ENCODE measurements at places on chromosomes 13 and 19.

GRCh38 chr19:28554321-28555091, 658.4 kb downstream of the UQCRFS1 start:
- no peak for DNase-seq

DNA sequence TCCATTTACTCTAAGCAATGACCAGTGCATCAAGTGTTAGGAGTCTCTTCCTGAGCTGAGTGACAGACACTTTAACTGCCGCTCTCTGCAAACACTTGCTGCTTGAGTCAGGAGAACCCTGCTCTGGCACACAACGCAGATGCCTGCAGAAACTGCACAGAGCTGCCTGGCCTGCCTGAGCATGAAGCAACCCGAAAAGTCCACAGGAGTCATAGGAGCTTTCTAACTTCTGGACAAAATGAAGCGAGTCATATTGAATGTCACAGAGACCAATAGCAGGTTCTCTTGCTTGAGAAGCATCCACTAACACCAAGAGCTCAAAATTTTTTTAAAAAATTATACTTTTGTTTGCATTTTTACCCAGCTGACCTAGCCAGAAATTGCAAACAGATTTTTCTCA, 232.4 kb downstream of the LHFPL6 start:
- DNase-seq, result no peak

DNA sequence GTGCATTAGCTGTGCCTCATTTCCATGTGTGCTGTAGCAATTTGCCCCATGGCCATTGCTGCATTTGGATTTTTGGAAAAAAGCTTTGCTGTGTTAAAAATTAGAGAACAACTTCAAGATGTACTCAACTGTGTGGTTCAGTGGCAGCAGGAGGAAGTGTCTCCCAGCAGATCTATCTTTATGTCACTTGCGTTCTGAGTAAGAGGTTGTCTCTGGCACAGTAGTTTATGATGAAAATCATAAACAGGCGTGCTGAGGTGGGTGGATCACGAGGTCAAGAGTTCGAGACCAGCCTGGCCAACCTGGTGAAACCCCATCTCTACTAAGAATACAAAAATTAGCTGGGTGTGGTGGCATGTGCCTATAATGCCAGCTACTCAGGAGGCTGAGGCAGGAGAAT, 29.0 kb upstream of the RNF17 start:
- DNase-seq, result no peak

DNA sequence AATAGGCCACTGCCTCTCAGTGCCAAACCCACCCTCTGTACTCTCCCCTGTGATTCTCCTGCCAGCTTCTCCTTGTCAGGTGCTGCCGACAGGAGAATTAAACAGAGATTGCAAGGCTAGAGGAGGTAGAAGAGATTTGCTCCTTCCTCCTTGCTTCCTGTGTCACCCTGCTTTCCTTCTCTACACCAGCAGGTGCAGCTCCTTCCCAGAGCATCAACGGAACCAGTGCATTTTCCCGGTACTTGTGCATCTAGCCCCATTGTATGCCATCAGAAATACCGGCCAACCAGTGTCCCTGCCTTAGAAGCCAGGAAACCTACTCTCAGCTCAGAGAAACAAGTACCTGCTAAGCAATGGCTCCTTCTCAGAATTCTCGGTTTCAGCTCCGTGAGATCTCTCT, 253.2 kb downstream of the SUCLA2 start:
- DNase-seq, result no peak

DNA sequence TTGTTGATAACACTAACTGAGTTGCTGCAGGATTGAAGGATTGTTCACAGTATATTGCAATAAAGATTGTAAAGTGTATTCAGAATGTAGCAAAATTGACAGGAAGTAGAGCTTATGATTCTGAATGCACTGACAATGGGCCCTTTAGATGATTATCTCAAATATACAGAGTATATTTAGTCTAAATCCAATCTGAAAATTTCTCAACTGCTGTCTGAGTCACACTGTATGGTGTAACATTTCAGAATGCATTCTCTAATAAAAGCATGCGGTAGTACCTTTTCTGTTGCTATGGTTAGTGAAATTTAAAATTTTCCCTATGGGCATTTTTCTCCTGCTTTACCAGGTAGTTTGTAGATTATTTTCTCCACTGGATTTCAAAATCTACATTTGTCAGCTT, 365.2 kb downstream of the PCDH17 start:
- DNase-seq, result no peak

DNA sequence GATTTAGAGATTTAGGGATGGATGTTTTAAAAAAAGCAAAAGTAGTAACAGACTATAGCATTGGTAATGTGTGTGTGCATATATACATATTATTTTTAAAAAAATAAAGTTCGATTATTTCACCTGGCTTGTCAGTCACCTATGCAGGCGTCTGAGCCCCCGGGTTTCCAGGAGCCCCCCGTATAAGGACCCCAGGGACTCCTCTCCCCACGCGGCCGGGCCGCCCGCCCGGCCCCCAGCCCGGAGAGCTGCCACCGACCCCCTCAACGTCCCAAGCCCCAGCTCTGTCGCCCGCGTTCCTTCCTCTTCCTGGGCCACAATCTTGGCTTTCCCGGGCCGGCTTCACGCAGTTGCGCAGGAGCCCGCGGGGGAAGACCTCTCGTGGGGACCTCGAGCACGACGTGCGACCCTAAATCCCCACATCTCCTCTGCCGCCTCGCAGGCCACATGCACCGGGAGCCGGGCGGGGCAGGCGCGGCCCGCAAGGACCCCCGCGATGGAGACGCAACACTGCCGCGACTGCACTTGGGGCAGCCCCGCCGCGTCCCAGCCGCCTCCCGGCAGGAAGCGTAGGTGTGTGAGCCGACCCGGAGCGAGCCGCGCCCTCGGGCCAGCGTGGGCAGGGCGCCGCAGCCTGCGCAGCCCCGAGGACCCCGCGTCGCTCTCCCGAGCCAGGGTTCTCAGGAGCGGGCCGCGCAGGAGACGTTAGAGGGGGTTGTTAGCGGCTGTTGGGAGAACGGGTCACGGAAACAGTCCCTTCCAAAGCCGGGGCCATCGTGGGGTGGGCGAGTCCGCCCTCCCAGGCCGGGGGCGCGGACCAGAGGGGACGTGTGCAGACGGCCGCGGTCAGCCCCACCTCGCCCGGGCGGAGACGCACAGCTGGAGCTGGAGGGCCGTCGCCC, 840 bp upstream of the CCNA1 start:
- DNase-seq, result no peak

- DNase-seq, result no peak
Observed at GRCh38 chr13:94112227-94112626, 367.3 kb downstream of the DCT start.
